ENCODE measurements at places on chromosomes 1 and 21.

- no peak overlapping the region for H3K4me3 ChIP-seq
- H3K27ac ChIP-seq, result peak overlapping the region; percentile 79
- peaks cover 75% of the 10 kb centered on the region for H3K4me1 ChIP-seq
- H3K27me3 ChIP-seq, result no peaks in the 10 kb centered on the region
- no peak for DNase-seq
- no peaks in the 10 kb centered on the region for H3K36me3 ChIP-seq
These were observed 62.5 kb upstream of the ARHGAP29 start for GRCh38 chr1:94299627-94300553.

GRCh38 chr1:114310695-114311271, 157.1 kb upstream of the SYT6 start:
- H3K27ac ChIP-seq, result no peak overlapping the region
- no peaks in the 10 kb centered on the region for H3K27me3 ChIP-seq
- H3K4me3 ChIP-seq, result no peak overlapping the region
- no peaks in the 10 kb centered on the region for H3K36me3 ChIP-seq

- no peak for DNase-seq
- peak overlapping the region; percentile 89 for H3K27ac ChIP-seq
- no peaks in the 10 kb centered on the region for H3K4me1 ChIP-seq
- peak overlapping the region; percentile 72 for H3K4me3 ChIP-seq
These were observed 1.5 kb downstream of the CDC7 start for GRCh38 chr1:91501971-91502671.

GRCh38 chr21:37503848-37504467, 137.4 kb downstream of the DYRK1A start:
- no peak for DNase-seq
- no peak overlapping the region for H3K4me3 ChIP-seq
- H3K27ac ChIP-seq, result no peak overlapping the region
- no peaks in the 10 kb centered on the region for H3K27me3 ChIP-seq
- peaks cover 50% of the 10 kb centered on the region for H3K36me3 ChIP-seq
- no peaks in the 10 kb centered on the region for H3K4me1 ChIP-seq

- H3K27me3 ChIP-seq, result no peaks in the 10 kb centered on the region
- DNase-seq, result no peak
- H3K36me3 ChIP-seq, result no peaks in the 10 kb centered on the region
- H3K4me3 ChIP-seq, result no peak overlapping the region
These were observed 22.4 kb downstream of the NOS1AP start for GRCh38 chr1:162091681-162092524.

DNA sequence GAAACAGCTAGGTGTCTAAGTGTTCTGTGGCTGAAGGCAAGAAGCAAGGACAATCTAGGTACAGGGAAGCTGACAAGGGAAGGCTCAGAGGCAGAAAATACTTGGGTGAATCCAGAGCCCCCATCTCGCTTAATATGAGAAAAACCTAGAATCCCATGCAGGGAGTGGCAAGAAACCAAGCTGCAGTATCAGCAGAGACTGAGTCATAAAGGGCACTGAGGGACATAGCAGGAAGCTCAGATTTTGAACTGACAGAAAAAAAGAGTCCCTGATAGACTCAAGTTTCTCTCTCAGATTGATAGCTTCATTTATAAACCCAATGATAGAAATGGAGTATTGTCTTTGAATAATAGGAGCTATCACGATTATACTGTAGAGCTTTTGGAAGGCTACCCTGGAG, 77.3 kb upstream of the KCNJ15 start:
- no peaks in the 10 kb centered on the region for H3K27me3 ChIP-seq
- no peaks in the 10 kb centered on the region for H3K4me1 ChIP-seq
- H3K4me3 ChIP-seq, result no peak overlapping the region
- DNase-seq, result no peak

GRCh38 chr1:80258659-80259058, 1252.1 kb upstream of the ADGRL4 start:
- H3K4me3 ChIP-seq, result no peak overlapping the region
- DNase-seq, result no peak
- no peak overlapping the region for H3K27ac ChIP-seq
- H3K36me3 ChIP-seq, result no peaks in the 10 kb centered on the region
- no peaks in the 10 kb centered on the region for H3K27me3 ChIP-seq

- no peaks in the 10 kb centered on the region for H3K36me3 ChIP-seq
- no peak overlapping the region for H3K4me3 ChIP-seq
- H3K27ac ChIP-seq, result no peak overlapping the region
- DNase-seq, result no peak
- peaks cover 14% of the 10 kb centered on the region for H3K4me1 ChIP-seq
These were observed 23.4 kb upstream of the TSPAN2 start for GRCh38 chr1:115112496-115113375.

- H3K4me1 ChIP-seq, result no peaks in the 10 kb centered on the region
- DNase-seq, result no peak
- no peaks in the 10 kb centered on the region for H3K27me3 ChIP-seq
- no peaks in the 10 kb centered on the region for H3K36me3 ChIP-seq
- no peak overlapping the region for H3K4me3 ChIP-seq
These were observed 328.5 kb upstream of the USP25 start for GRCh38 chr21:15401331-15401730.
